ENCODE measurements at places on chromosomes 5 and 9.

DNA sequence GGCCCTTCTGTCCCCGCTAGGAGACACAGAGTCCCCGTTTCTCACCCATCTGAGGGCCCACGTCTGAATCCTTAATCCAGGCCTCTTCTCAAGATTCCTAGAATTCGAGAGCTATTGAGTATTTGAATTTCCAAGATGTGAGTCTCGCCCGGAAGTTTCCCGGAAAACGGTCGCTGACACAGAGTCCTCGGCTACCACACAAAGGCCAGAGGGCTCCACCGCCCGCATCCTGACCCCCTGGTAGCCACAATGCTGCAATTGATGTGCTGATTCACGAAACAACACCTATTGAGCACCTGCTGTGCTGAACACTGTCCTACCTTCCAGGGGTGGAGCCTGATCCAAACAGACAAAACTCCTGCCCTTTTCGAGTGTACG is 670 bp upstream of the FBP1 start:
- no peak for DNase-seq

DNA sequence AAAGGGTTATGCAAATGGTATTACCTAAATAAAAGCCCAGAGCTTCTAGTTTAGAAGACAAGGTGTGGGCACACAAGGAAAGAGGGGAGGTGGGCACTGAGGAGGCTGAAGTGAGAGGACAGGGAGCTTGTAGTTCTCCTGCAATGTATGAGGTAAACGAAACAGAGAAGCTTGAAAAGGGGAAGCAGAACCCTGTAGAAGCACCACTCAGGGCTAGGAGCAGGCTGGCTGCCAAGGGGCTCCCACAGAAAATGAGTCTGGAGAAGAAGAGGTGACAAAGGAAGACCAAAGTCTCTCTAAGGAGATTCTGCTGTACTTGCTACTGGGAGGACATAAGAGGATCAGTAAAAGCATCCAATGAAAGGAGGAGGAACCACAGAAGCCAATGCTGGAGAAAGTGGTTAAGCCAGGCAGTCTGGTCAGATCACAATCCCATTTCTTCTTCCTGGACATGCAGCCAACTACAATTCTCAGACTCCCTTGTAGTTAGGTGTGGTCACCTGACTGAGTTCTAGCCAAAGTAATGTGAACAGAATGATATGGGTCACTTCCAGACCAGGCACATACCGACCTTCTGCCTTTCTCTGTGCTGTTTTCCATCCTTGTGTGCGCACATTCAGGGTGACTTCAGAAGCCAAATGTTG is 174.5 kb upstream of the MAP3K1 start:
- DNase-seq, result no peak

DNA sequence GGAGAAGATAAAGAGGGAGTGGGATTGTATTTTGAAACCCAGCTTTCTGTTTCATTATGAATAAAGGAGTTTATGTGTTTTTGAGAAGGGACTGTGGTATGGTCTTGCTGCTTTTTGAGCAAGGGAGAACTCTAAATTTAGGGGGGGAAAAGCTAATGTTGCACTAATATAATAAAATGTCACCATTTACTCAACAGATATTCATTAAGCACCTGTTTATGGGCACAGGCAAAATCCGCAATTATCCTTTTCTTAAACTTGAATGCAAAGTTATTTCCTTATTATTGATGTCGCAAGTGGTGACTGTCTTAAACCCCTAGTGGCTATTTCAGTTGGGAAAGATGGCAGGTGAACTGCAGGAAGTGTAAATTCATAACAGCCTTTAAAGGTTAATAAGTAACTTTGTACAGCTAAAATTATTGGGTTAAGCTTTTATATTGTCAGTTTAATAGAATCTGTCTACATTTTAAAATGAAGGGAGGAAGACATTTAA is 1.5 kb downstream of the CDC42SE2 start:
- DNase-seq, result peak; percentile 66

- no peak for DNase-seq
These were observed 1480.0 kb upstream of the NUDT12 start for GRCh38 chr5:105042623-105043022.

- DNase-seq, result no peak
These were observed 1.9 kb downstream of the PCBD2 start for GRCh38 chr5:134906811-134907210.

- DNase-seq, result peak; percentile 19
These were observed 10.5 kb upstream of the TRIM36 start for GRCh38 chr5:115180165-115180709.

DNA sequence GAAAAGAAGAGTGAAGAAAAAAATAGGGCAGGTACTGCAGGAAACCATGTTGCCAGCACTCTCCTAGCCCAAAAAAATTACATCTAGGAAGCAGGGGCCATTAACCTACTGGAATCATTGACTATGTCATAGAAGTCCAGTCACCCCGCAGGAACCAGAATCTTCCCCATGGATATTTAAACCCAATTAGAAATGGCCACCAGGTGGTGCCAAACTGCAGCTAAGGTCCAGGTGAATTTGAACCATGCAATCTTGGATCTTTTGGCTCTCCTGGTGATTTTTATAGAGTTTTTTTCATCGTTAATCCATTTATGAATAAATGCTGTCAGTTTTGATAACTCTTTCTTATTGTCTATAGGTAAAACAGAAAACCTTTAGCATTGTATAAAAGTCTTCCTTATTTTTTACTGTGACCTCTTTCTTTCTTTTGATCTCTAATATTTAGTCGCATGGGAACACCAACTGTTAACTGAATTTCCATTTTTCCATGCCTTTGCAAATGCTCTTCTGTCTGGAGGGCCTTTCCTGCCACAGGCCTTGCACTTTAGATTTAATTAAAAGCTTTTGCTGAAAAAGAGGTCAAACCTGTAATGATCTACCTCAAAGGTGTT is 147.5 kb upstream of the FGF10 start:
- no peak for DNase-seq

- no peak for DNase-seq
These were observed 62.1 kb downstream of the SVEP1 start for GRCh38 chr9:110517483-110517882.

DNA sequence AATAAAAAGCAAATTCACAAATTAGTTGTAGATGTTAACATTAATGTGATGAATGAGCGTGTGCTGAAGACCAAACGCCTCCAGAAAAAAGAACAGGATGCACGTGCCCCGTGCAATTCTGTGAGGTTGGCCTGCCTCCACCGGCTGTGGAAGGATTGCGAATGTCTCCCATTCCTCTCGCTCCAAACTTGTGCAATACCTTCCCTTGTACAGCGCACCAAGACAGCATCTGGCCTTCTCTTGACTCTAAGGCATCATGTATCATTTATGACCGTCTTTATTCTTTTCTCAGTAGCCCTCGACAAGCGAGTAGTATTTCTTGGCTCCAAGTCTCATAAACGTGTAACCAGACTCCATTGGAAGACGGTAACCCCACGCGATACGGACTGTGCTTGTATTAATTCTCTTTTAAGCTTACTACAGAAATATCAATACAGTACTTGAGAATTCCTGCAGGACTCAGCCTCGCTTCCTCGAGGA is 1.5 kb upstream of the TESK1 start:
- no peak for DNase-seq

GRCh38 chr5:98321361-98321760 is 452.1 kb upstream of the RGMB start:
- DNase-seq, result no peak

DNA sequence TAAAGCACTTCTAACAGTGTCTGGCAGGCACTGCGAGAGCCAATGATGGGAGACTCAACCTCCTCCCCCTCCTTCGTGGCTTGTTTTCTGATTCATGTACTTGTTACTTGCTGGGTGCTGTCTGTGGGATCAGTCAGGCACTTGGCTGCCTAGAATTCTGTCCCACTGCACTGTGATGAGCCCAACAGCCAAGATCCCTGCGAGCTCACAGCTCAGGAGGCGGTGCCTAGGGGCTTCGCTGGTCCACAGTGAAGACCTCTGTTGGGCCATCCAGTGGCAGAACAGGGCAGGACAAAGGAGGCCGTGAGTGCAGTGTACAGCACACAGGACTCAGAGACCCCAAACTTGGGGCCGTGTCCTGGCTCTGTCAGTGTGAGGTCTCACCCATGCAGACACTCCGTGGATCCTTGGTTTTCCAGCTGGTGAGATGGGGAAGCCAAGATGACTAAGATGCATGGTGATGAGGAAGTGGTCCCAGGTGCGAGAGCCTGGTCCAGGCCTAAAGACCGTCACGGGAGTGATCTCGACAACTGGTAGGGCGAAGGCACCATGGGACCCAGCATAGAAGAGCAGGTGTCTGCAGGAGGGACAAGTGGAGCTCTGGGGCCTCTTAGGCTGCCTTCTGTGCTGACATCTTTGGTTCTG is 19.5 kb downstream of the MYMK start:
- DNase-seq, result no peak

DNA sequence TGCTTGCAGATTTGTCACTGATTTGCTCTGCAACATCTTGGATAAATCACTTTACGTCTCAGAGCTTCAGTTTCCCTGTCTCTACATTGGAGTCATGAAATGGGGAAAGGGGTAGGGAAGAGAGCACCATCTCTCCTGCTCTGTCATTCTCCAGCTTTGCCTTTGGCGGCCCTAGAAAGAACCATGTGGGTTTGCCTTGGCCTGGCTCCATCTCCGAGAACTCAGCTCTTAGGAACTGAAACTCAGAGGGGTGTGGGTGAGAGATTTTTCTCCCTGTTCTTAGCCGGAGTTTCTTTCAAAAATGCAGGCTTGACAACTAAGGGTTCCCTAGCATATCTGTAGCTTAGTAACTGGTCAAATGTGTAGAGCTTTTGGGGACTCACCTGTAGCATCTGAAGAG is 123.5 kb downstream of the SMARCA2 start:
- no peak for DNase-seq

DNA sequence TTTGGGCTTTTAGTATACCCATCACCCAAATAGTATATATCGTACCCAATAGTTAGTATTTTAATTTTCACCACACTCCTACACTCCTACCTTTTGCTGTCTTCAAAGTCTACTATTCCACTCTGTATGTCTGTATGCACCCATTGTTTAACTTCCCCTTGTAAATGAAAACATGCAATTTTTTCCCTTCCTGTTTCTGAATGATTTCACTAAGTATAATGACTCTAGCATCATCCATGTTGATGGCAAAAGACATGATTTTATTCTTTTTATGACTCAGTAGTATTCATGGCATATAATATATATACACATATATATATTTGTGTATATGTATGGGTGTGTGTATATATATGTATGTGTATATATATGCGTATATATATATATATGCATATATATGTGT is 63.1 kb upstream of the FAM174A start:
- DNase-seq, result no peak

GRCh38 chr5:121503111-121503840 is 348.4 kb upstream of the FTMT start:
- no peak for DNase-seq

DNA sequence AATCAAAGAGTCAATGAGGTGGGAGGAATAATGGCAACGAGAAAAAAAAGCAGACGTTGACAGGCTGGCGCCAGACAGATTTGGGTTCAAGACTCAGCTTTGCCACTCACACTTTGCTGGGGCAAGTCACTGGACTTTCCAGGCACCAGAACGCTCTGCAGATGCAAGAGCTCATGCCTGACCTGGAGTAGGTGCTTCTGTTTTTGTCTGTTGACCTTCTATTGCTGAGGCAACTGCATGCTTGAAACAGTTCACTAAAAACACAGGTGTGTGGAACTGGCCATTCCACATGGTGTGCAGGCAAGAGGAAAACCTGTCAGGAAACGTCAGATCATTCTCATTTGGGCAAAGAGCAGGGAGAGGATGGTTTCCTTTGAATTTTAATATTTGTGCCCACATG is 161.2 kb upstream of the SMIM23 start:
- no peak for DNase-seq
